ENCODE measurements at places on chromosomes 2 and 18.

DNA sequence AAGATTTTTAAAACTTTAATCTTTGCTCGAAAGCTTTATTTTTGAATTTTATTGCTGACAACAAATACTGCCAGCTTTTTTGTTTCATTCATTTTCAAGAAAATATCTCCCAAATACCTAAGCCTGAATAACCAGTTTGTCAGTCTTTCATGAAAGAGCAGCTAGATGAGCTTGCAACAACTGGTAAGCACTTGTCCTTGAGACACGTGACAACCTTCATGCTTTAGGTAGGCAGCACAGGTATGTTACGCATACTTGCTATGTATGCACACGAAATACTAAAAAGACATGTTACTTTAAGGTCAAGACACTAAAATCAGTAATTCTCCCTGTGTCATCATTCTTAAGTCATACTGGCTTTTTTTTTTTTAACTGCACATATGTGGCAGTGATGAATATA lies 12.3 kb downstream of the CEBPZ start:
- DNase-seq: no peak

GRCh38 chr18:34806527-34806926 lies 96.4 kb downstream of the DTNA start:
- no peak for DNase-seq

- DNase-seq: no peak
Measured at GRCh38 chr18:74679006-74679678, 81.5 kb downstream of the ZNF407 start.

GRCh38 chr18:31678425-31678824 lies 6.0 kb downstream of the B4GALT6 start:
- no peak for DNase-seq

DNA sequence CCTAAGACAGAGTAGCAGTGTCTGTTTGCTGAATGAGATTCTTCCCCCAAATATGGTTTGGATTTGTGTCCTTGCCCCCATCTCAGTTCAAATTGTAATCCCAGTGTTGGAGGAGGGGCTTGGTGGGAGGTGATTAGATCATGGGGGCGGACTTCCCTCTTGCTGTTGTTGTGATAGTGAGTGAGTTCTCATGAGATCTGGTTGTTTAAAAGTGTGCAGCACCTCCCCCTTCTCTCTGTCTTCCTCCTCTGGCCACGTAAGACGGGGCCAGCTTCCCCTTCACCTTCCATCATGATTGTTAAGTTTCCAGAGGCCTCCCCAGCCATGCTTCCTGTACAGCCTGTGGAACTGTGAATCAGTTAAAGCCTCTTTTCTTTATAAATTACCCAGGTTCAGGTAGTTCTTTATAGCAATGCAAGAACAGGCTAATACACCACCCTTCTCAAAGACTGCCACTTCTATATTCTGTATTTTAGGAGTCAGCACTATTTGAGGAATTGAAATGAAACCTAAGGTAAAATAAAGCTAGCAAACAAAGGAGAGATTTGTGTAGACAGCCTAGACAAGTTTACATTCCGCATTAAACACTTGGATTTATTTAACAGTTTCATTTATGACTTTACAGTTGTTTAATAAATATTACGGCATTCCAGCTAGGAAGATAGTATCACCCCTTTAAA lies 21.6 kb downstream of the FBXO36 start:
- no peak for DNase-seq

- no peak for DNase-seq
Measured at GRCh38 chr2:68282811-68283418, 30.6 kb upstream of the PPP3R1 start.

GRCh38 chr18:9333441-9334328 lies 888 bp upstream of the TWSG1 start:
- DNase-seq: peak; percentile 40

DNA sequence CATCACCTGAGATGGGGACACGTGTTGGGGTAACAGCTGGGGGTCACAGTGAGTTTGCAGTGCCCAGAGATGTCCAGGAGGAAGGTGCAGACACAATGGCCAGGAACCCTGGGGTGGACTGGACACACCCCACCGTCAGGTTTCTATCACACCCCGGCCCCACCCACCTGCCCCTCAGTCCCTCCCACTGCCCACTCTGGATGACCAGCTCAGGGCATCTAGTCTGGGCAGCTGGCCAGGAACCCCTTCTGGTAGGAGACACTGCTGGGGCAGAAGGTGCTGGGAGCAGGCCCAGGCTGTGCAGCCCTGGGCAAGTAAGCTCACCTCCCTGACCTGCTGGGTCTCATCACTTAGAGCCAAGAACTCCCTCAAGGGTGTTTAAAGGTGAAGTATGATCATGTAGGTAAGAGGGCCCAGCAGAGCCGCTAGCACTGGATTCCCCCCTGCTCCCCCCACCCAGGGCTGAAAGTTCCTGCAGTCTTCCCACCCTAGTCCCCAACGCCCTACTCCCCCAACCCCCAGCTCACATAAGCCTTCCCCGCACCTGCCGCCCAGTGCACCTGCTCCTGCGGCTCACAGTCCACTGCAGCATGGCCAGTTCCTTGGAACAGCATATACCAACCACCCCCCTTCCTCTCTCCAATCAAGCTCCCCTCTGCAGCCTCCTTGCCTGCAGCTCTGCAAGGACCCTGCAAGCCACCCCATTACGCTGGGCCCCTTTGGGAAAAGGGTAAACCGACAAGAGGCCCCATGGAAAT lies 17.3 kb downstream of the BIN1 start:
- no peak for DNase-seq

DNA sequence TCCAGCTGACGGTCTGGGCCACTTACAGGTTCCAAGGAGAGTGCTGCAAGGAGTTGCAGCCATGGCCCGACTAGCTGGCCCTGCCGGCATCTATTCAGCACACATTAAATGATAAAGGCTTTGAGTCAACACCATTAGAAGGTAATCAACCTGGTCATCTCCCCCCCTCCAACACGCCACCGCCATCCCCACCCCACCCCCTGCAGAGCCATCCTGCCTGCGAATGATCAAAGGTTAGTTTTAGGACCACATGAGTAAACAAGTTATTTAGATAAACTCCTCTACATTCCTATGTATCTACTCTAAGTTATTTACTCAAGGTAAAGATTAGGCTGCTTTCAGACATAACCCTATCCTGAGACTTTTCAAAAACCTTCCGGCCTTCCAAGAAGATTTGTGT lies 349.3 kb upstream of the SLC39A10 start:
- no peak for DNase-seq

DNA sequence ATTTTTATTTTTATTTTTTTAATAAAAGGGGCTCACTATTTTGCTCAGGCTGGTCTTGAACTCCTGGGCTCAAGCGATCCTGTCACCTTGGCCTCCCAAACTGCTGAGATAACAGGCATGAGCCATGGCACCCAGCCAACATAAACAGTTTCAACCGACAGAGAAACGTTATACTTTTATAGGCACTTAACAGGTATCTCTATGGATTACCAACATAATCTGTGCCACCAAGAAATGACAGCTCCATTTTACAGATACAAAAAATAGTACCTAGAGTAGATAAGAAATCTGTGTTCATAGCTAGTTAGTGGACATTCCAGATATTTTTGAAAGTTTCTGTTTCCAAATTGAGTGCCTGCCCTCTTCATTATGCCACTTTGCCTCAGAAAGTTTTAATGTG lies 1316.7 kb downstream of the LRP1B start:
- DNase-seq: no peak

- DNase-seq: no peak
Measured at GRCh38 chr2:150811259-150811855, 323.9 kb upstream of the RND3 start.

DNA sequence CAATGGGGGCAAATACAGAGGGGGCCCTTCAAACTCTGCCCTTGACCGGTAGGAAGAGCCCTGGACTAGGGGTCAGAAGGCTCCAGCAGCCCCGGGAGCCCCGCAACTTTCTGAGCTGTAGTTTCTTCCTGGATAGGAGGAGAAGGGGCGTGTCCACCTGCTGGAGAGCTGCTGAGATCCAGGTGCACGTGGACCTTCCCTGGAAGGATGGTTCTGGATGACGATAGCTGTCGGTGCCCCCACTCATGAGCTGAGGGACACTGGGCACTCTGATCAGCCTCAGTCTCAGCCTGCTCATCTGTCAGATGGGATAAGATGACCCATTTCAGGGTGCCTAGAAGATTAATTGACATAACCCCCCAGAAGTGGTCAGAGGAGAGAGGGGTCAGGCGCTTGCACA lies 125.2 kb upstream of the HDAC4 start:
- no peak for DNase-seq

- no peak for DNase-seq
Measured at GRCh38 chr18:53147472-53147871, 807.5 kb downstream of the DCC start.

- DNase-seq: no peak
Measured at GRCh38 chr2:173386021-173386737, 31.5 kb downstream of the CDCA7 start.

DNA sequence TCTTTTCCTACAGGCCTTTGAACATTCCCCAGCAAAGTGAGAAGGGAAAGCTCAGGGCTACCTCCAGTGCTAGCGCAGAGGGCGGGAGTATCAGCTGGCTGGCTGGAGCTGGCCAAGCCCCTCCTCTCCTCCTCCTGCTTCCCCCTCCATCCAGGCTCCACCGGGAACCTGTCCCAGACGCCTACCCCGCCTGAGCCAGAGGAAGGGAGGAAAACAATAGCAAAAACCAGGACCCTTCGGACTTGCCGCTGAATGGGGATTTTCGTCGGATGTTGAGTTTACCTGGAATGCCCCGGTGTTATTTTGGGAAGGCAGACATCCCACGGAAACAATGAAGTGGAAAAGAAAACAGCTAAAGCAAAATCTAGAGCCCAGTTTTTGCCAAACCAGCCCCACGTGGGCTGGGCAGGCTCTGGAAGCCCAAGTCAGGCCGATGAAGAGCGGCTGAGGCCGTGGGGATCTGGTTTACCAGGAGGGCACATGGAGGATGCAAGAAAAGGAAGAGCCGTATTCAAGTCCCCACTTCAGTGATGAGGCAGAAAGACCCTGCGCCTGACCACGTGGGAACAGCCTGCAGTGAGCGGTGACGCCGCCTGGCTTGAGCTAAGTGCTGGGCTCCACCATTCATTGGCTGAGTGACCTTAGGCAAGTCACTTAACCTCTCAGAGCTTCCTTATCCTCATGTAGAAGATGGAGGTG lies 100.4 kb upstream of the LCLAT1 start:
- no peak for DNase-seq

DNA sequence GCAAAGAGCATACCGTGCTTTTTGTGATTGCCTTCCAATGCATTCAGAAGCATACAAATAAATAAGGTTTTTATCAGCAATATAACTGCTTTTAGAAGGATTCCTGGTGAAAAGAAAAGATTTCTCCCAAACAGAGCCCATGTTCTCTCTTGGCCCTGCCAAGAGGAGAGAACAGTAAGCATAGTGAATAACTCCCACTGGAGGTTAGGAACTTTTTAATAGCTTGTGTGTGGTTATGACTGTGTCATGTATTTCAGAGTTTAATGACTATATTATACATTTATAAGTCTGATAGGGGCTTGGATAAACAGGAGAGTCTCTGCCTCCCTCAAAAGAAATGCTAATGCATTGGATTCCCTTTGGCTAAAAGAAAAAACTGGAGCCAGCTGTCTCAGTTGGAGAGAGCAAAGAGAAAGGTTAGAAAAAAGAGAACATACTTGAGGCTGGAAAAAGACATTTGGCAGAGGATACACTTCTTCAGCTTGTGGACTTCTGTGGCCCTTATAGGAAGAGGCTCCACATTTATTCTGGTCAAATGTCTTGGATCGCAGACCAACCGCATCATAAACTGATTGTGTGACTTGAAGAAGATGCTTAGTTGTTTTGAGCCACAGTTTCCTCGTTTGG lies 63.0 kb upstream of the SPRED2 start:
- DNase-seq: no peak

- DNase-seq: peak; percentile 62
Measured at GRCh38 chr2:113700186-113700841, 56.1 kb downstream of the SLC35F5 start.

DNA sequence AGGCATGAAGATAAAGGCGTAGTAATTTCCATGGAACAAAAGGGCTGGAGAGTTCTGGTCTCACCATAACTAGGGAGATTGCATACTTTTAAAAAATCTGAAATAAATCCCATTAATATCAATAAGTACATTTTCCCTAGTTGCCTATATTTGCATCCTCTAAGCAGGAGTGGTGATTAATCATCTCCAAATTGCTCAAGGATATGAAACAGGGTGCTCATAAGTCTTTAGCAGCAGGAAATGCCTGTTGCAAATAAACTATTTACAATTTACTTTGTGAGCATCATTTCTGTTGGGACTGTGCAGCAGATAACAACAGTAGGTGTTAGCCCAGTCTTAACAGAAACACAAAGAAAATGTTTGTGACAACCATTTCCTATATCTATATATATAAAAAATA lies 92.4 kb upstream of the TMEM178A start:
- DNase-seq: no peak

DNA sequence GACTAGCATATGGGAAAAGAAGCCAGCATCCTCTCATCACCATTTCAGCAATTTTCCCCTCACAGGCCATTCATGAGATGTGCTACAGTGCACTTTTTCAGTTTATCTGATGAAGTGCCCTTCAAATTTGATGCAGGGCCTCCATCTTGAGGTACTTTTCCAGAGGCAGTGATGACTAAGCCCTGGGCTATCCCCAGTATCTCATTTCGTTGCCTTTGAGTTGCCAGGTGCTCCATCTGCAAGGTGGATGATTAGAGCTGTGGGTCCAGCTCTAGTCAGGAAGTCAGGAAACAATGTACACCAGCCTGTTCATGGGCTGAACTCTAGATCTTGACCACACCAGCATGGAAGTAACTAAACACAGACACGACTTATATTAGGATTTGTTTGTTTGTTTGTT lies 425.2 kb downstream of the METTL4 start:
- DNase-seq: no peak

DNA sequence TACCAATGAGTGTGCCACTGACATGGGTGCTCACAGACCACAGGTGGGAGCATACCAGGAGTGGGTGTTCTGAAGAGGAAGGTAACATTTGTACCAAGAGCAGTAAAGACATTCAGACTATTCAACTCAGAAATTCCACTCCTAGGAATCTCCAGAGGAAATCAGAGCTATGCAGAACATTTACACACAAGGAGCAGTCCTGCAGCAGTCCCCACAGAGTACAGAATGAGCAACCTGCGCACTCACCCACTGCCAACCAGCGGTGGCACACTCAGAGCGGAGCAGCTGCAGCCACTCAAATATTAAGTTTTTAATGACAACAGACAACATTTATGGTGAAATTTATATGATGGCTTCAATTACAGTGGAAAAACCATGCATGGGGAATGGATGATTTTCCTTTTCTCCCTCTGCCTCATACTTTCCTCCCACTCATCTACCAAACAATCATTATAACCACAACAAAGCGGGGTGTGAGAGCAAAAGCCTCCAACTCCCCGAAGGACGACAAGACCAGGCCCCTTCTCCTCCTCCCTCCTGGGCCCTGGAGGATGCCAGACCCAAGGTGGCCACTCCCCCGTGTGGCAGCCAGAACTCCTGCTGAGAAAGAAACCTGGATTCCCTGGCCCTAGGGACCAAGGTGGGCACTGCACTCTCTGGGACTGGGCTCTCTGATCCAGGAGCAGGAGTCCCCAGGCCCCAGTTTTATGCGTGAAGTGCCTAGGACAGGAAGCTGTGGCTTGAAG lies 5.4 kb downstream of the HS6ST1 start:
- peak; percentile 28 for DNase-seq

- no peak for DNase-seq
Measured at GRCh38 chr2:8327371-8328100, 354.3 kb upstream of the ID2 start.

Measured in stimulated activated naive CD8-positive, alpha-beta T cell treated with anti-CD3 and anti-CD28 coated beads, Interleukin-15, Interleukin-2, amounts not matched to agents 100 U/mL and 50 U/mL, for 24 hours (primary cell).